ENCODE measurements at places on chromosomes 16 and 17. TPM values are rescaled to one million over a fixed set of nuclear protein-coding genes. Genes with fewer than 3 reads are reported as not detected.

The RNF112 gene
- 3.5 TPM for total RNA-seq

The SEPTIN1 gene
- total RNA-seq: 1.5 TPM

The KRT33B gene
- total RNA-seq: not detected

The PDP2 gene
- total RNA-seq: 34.5 TPM

The LLGL2 gene
- 35.6 TPM for total RNA-seq

The MEIOB gene
- total RNA-seq: not detected

The DLX4 gene
- total RNA-seq: 1.2 TPM

The TLCD1 gene
- total RNA-seq: 21.4 TPM

The VMO1 gene
- total RNA-seq: not detected

The ENDOV gene
- 37.1 TPM for total RNA-seq

The TNK1 gene
- total RNA-seq: 14.0 TPM

The PIPOX gene
- total RNA-seq: not detected

The WWOX gene
- 135 TPM for total RNA-seq

The SHCBP1 gene
- total RNA-seq: not detected

The CCL8 gene
- not detected for total RNA-seq

The C17orf78 gene
- not detected for total RNA-seq

The KCNAB3 gene
- total RNA-seq: 0.40 TPM

The SCRN2 gene
- 71.5 TPM for total RNA-seq

The ETV4 gene
- 9.0 TPM for total RNA-seq

Measured in thyroid gland (tissue), 4 donors.